ENCODE measurements at places on chromosomes 1 and 21. TPM values are rescaled to one million over a fixed set of nuclear protein-coding genes. Genes with fewer than 3 reads are reported as not detected.
A peak's percentile ranks its signal among the peaks of the same experiment; 100 is the strongest.

- no peak for DNase-seq
These were observed 51.1 kb downstream of the DOP1B start for GRCh38 chr21:36207577-36208320.

DNA sequence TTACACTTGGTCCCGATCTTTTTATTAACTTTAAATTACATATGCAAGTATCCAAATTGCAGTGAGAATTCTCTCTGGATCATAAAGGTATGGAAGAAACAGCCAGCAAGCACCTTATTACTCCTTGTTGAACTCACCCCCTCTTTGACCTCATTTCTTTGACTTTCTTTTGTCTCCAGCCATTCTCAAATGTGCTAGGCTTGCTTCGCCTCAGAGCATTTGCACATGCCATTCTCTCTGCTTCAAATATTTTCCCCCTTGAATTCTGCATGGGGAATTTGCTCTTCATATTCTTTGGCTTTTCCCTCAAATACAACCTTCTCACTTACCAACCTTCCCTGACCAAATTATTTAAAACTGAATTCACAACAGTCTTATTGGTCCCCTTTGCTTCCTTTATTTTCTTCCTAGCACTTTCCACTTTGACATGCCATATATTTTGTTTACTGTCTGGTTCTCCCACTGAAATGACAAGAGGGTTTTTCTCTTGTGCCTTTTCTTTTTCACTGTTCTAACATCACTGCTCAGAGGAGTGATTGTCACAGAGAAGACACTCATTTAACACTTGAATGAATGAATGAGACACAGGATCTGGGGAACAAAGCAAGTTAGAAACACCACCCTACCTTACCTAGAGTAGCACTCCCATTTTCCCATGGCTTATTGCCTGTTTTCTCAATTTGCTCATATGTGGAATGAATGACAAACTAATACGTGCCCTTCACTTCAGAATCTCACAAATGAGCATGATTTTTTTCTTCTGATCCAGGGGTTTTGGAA, 1.4 kb upstream of the PGBD2 start:
- no peak for DNase-seq

The COL9A2 gene
- total RNA-seq, result 20.2 TPM

DNA sequence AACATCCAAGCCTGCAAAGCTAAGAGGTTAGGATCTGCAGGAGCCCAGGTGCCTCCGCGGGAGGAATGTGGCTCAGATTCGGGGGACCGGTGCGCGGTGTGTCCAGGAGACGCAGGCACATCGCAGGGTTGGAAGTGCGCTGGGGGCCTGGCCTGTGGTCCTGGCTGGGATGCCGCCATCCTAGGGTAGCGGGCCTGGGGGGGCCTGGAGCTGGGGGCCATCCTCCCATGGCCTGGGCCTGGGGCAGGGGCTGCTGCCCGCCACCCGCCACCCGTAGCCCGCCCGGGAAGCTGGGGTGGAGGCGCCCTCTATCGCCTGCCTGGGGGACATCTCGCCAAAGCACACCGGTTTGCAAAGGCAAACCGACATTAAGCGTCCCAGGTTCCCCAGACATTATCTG, 170.6 kb upstream of the ARHGEF16 start:
- no peak for DNase-seq

DNA sequence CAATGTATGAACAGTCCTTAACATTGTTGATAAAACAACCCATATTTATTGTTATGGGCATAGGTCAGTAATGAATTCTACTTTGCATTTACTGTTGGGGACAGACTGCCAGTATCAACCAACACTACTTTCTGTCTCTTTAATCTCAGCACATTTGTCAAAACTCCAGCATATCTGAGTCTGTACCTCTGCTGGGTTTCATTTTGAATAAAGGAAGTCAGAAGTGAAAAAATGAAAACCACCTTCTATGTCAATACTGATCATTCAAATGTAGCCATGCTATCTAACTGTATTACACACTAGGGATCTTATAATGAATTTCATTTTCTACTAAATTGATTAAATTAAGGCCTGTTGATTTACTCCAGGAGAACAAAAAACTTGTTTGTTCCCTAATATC, 24.2 kb upstream of the CXADR start:
- no peak for DNase-seq

- no peak for DNase-seq
These were observed 38.0 kb downstream of the ERG start for GRCh38 chr21:38460171-38460742.

- no peak for DNase-seq
These were observed at the start of gene CCDC18 for GRCh38 chr1:93180723-93181613. Gene CCDC18, plus strand, starts transcription at chr1:93180724. Its CDS starts 2,638 bp downstream, at chr1:93183362.

The CFAP141 gene
- total RNA-seq, result not detected

DNA sequence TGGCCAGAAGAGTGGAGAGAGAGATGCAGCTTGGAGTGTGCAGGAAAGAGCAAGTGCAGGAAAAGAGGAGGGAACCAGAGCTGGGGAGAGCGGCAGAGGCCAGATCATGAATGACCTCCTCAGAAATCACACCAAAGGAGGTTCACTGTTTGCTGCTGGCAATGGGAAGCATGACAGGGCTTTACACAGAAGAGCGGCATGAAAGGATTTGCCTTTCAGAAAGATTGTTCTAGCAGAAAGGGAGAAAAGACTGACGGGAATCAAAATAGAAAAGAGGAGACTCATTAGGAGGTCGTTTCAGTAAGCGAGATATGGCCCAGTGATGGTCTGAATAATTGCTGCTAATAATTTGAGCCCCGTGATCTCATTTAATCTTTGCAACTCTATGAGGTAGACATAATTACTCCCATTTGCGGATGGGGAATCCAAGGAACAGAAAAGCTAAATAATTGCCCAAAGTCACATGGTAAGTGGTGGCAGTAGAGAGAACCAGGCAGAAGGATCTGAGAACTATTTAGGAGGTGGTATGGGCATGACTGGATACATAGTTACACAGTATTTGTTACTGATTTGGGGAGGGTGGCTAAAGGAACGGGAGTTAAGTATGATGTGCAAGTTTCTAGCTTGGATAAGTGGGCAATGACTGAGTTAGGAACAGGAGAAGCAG, 12.5 kb upstream of the HNRNPR start:
- DNase-seq, result no peak

DNA sequence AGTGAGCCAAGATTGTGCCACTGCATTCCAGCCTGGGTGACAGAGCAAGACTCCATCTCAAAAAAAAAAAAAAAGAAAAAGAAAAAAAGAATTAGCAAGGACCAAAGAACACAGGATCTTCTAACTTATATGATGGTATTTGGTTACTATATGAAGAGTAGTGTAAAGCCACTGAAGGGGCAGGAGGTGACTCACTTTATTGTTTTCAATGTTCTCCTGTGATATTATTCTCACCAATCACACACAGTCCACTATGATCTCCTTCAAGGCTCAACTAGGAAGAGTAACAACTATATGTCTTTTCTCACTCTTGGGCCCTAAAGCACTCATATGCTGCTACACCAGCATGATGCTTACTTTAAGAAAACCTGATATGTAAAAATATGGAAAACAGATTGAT, 26.7 kb downstream of the RC3H1 start:
- DNase-seq, result no peak

The AMY1B gene
- total RNA-seq, result not detected

The OPTC gene
- not detected for total RNA-seq

DNA sequence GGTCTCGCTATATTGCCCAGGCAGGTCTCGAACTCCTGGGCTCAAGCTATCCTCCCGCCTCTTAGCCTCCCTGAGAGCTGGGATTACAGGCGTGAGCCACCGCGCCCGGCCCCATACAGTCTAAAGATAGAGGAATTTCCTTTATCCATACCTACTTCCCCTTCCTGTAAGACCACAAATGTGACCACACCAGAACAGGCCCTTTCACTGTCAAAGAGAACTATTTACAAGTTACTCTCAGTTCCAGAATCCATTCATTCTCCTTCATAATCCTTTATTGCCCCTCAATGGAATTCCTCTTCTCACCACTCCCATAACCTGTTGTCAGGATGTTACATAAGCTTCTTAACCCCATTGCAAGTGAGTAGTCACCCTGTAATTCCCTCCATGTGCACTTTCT, 26.3 kb upstream of the SLC5A9 start:
- no peak for DNase-seq

DNA sequence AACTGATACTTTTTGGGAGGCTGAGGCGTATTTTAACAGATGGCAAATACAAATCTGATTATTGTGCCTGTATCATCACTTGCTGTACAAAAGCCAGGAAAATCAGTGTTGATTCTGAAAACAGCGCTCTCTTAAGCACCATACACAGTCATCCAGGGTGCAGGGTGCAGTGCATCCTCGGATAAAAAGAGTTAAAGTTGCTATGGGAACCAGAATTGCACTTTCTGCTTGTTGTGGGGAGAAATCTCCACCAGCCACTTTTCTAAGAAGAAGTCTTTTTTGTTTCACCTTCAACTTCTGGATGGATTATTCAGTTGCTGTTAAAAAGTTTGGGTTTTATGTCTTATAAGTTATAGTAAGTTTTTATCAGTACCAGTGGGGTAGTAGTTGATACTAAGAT, 3.8 kb downstream of the LAMC1 start:
- no peak for DNase-seq

The SLC9C2 gene
- total RNA-seq, result not detected

DNA sequence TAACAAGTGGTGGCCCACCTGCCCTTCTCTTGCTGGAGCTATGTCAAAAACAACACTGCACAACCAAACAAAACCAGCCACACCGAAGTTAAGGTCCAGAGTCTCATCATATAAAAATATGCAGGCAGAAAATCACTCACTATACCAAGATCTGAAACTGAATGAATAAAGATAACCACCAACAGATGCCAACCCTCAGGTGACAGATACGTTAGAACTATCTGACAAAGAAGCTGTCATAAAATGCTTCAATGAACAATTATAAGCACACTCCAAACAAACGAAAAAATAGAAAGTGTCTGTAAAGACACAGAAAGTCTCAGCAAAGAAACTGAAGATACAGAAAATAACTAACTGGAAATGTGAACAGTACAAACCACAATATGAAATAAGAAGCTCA, 14.0 kb downstream of the ZNF496 start:
- DNase-seq, result no peak

GRCh38 chr1:108703939-108704338, 8.8 kb upstream of the FNDC7 start:
- DNase-seq, result no peak

The TIMM17A gene
- total RNA-seq, result 47.2 TPM

- DNase-seq, result no peak
These were observed 6.7 kb upstream of the MAN1C1 start for GRCh38 chr1:25609921-25610320.

DNA sequence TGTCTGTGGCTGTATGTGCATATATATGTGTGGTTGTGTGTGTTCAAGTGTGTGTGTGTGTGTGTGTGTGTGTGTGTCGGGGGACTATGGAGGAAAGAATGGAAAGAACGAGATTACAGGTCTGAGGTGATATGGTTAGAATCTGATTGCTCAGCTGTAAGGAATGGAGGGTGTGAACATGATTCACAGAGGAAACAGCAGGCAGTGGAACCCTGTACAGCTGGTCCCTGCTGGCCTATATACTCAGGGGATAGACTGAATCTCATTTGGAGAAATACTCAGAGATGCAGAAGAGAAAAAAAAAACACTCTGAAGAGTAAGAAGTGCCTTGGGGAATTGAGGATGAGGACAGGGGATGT, 180.1 kb upstream of the ESRRG start:
- DNase-seq, result peak; percentile 88

DNA sequence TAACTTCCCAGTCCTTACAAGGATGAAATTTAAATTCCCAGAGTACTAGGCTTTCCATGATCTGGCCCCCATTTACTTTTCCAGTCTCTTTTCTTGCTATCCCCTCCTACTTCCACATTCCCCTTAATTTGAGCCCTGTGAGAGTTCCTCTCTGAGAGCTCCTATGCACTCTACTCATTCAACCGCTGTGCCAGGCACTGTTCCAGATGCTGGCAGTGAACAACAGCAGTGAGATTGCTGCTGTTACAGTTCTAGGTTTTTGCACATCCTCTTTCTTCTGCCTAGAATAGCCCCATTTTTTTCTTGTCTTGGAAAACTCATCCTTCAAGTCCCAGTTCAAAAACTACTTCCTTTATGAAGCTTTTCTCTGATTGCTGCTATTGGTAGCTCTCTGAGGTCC, 18.8 kb downstream of the ATF6 start:
- no peak for DNase-seq

The FAM110D gene
- total RNA-seq, result 0.79 TPM

DNA sequence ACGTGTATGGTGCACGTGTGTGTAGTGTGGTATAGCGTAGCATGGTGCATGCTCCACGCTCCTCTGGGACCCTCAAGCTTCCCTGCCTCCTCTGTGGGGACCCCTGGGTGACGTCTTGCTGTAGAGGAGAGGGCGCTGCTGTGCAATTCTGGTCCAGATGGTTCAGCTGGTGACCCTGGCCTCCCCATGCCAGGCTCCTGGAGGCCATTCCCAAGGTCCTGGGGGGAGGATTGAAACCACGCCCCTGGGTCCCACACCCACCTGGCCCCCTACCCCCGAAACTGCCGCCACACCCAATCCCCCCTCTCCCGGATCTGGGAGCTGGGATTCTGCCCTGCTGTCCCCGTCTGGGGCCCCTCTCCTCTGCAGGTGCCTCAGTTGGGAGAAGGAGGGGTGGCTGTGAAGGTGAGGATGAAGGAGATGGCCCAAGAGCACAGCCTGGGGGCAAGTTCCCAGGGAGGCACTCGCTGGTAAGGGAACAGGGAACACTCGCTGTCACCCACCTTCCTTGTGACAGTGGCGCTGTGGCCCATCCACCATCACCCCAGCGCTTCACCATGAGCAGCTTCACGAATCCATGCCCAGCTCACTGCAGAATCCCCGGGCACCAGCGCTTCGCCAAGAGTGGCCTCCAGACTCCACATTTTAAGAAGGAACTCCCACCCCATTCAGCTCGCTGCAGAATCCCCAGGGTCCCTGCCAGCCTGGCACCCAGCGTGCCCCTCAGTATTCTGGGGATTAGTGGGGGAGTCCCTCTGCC, 38.0 kb downstream of the WDR4 start:
- DNase-seq, result no peak

GRCh38 chr1:6801966-6802365, 16.7 kb downstream of the CAMTA1 start:
- no peak for DNase-seq

The DNASE2B gene
- total RNA-seq, result not detected

The NUP210L gene
- not detected for total RNA-seq

The OR10J4 gene
- not detected for total RNA-seq

The ICOSLG gene
- 1.6 TPM for total RNA-seq

DNA sequence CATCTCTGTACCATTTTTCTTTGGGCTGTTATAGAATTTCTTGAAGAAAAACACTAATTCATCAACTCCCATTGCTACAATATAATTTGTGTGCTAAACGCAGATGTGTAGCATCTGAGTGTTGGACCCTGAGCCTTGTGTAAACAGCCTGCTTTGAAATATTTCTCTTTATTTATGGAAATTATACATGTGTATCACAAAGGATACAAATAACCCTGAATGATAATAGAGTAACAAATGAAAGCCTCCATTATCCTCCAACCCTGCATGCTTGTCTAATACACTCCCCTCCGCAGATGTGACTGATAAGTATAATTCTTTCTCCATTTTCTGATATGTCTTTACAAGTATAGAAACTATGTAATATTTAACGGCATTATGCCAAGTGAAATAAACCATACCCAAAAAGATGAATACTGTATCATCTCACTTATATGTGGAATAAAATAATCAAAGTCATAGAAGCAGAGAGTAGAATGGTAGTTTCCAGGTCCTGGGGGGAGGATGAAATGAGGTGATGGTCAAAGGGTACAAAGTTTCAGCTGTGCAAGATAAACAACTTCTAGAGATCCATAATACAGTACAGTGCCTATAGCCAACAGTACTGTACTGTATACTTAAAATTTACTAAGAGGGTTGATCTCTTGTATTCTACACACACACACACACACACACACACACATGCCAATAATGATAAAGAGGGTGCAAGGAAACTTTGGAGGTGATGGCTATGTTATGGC, 2.8 kb upstream of the ADAM30 start:
- DNase-seq, result no peak

GRCh38 chr1:165162671-165163241, 193.8 kb downstream of the LMX1A start:
- DNase-seq, result no peak
